Memory B cell (primary cell): ENCODE measurements at places on chromosomes 1 and 21.

- no peak for DNase-seq
Measured at GRCh38 chr1:226666164-226666506, 72.9 kb downstream of the ITPKB start.

- no peak for DNase-seq
Measured at GRCh38 chr1:192974701-192975100, 84.5 kb downstream of the UCHL5 start.

- no peak for DNase-seq
Measured at GRCh38 chr1:228408869-228409805, 2.5 kb upstream of the TRIM11 start.

DNA sequence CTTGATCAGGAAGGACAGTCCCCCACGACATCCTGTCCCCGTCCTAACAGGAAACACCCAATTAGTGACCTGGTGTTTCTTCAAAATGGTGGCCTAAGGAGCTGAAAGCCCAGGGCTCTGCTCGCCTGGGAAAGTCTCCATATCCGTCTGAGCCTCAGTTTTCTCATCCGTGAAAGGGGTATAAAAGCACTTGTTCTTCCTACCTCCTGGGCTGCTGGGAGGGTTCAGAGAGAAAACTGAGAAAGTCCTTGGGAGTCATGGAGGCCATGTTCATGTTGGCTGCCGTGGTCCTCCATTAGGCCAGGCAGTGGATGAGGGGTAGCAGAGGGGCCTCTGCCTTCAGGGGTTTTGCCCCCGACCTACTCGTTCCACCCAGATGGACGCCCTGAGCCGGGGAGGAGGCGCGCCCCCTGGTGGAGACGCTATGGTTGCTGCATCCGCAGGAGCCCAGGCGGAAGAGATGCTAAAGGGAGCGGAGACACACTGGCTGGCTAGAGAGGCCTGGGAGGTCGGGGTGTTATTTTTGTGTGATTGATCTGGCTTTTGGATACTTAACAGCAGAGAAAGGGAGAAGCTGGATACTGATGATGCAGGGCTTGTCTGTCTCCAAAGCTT lies 113.5 kb downstream of the PRDM2 start:
- peak; percentile 56 for DNase-seq

DNA sequence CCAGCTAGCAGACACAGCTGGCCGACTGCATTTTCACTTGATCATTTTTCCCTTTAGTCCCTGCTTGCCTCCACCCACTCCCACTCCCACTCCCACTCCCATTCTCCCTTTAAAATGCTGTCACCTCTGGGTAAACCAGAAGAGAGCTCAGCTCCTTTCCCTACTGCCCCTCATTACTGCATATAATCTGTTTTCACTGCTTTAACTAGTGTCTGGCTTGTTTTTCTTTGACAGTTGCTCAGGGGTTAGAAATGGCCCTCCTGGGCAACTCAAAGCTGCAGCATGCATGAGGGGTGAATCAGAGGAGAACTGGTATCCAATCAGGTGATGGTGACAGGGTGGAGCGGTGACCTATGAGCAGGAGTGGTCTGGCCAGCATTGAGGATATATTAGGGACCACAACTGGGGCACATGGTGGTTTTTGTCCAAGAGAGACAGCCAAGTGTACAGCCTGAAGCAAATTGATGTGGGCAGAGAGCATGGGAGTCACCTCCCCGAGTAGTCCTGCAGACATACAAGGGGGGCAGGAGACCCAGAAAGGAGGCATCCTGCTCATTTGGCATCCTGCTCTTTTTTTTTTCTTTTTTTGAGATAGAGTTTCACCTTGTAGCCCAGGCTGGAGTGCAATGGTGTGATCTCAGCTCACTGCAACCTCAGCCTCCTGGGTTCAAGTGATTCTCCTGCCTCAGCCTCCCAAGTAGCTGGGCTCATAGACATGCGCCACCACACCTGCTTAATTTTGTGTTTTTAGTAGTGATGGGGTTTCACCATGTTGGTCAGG lies 42.6 kb upstream of the SRSF10 start:
- DNase-seq = no peak

GRCh38 chr21:40146216-40146837 lies 279.1 kb downstream of the PCP4 start:
- no peak for DNase-seq

DNA sequence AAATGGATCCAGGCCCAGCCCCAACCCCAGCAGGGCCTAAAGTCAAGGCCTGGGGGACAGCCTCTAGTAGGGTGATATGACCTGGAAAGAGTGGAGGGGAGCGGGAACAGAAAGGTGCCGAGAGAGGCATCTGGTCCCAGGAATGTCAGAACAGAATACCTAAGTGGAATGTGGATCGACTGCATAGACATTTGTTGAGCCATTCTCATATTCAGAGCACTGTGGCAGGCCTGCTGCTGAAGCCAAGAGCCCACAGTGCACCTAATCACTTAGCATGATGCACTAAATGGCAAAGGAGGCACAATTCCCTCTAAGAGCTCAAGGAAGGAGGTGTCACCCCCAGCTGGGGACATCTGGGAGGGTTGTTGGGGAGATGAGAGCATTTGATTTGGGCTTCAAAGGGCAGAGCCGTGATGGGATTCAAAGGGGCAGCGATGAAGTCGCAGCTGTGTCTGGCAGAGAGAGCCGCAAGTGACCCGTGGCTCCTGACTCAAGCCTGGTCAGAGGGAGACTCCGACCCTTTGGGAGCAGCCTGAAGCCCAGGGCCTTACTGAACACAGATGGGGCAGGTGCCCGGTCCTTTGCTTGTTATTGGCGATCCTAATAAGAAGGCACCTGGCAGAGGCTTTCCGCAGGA lies 8.6 kb upstream of the PKP1 start:
- no peak for DNase-seq

GRCh38 chr1:3762151-3762872 lies 10.1 kb downstream of the CCDC27 start:
- no peak for DNase-seq

GRCh38 chr1:187070076-187070475 lies 241.3 kb downstream of the PLA2G4A start:
- no peak for DNase-seq

DNA sequence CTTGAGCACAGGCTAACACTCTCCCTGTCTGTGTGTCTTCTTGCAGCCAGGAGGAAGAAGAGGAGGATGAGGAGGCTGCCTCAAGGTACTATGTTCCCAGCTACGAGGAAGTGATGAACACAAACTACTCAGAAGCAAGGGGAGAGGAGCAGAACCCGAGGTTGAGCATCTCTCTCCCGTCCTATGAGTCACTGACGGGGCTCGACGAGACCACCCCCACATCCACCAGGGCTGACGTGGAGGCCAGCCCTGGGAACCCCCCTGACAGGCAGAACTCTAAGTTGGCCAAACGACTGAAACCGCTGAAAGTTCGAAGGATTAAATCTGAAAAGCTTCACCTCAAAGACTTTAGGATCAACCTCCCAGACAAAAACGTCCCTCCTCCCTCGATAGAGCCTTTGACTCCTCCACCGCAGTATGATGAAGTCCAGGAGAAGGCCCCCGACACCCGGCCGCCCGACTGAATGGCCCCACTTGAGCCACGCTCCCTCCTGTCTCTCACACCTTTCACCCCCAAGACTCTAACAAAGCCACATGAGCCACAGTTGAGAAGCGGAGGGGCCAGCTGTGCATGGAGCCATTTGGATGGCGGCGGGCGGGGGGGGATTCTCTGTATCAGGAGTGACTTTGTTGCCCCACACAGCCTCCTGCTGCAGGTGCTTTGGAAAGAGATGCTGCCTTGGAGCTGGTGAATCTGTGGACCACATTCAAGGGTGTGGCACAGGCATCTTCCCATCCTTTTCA lies 27.6 kb upstream of the FHAD1 start:
- DNase-seq = no peak

DNA sequence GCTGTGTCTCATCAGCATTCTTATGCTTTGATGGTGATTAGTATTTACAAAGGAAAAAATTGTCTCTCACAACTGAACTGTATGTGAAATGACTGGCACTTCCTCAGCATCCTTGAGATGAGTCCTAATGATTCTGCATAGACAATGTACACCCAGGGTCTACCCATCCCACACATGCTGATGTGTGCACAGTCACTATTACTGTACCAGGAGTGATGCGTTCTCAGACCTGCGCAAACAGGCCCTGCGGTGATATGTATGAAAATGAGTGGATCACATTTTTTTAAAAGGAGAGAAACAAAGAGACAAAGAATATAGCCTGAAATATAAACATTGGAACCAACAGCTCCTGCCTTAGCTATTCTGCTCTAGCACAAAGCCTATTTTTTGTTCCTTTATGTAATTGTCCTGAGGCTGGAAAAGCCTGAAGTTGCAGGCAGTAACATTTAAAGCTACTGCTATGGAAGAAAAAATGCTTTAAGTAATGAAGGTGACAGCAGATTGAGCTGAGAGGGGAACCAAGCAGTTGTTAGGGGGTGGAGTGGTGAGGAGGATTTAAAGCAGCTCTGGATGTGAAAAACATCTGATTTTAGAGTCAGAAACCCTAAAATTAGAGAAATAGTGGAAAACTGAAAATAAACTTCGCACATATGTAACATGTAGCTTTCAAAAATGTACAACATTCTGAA lies 5.5 kb downstream of the RCAN1 start:
- no peak for DNase-seq

DNA sequence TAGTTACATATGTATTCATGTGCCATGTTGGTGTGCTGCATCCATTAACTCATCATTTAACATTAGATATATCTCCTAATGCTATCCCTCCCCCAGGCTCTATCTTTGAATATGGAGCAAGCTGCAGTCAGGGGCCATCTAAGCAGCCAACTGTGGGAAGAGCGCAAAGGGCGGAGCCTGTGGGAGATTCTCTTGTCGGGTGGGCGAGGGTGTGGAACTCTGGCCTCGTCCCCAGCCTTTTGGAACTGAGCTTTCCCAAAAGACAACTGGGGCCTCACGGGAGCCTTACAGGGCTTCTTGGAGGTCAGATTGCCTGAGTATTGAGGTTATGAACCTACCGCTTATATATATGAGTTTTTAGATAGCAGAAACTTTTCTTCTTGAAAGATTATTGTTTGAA lies 117.2 kb downstream of the HHAT start:
- no peak for DNase-seq
